NAMALWA (cell line): ENCODE measurements at places on chromosomes 4 and X.

DNA sequence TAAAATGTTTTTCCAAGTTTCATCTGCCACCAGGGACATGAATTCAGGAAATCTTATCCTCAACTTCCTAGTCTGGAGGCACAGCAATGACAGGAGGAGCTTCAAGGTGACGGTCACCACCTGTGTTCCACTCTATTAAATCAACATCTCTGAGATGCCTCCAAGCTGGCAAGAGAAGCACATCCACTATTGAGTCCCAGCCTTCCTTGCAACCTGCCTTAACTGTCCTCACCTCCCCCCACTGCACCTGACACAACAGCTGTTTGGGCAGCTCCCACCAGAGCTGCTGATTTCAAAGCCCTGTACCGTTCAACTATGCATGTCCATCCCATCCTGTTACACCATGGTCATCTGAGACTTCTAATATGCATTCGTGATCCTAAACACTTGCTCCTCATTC lies 123.4 kb downstream of the COL25A1 start:
- no peak for DNase-seq

- DNase-seq: no peak
These were observed 41.4 kb downstream of the FAM114A1 start for GRCh38 chr4:38909015-38909414.

- DNase-seq: no peak
These were observed 19.2 kb downstream of the NALF2 start for GRCh38 chrX:69523314-69523713.

- DNase-seq: no peak
These were observed 5.7 kb upstream of the AMELX start for GRCh38 chrX:11287505-11287904.

DNA sequence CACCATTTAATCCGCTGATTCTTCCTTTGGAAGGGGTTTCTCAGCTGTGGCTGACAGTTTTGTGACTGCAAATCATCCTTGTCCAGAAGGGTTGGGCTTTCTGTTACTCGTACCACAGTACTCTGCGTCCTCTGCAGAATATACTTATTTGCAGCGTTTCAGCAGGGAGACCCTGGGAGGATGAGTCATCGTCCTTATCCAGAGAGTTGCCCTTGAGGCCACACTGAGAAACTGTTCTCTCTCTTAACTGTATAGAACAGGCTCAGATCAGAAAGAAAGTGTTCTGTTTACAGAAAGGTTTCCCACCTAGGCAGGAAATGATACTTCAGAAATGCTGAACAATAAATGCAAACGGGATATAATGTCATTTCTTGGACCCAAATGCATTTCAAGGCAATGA lies 47.8 kb upstream of the DDX53 start:
- no peak for DNase-seq

DNA sequence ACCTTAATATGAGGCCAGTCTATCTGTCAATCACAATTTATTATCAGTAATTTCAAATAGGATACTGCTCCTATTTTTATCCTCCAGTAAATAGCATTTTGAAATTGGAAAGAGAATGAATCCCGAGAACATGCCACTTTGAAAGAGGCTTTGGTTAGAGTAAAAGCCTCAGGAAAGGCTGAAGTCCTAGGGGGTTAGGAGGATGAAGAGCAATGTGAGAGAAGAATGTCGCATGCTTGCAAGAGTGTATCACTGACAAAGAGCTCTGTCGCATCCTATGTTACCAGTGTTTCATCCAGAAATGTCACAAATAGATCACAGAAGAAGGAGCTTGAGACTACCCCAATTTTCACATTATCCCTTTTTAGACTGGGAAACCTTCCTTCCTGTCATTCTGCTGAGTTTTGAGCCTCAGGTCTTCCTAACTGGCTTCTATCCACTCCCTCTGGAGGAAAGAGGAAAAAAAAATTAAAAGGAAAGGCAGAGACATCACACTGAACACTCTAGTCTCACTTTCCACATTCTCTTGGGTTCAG lies 39.8 kb downstream of the GPM6A start:
- no peak for DNase-seq

DNA sequence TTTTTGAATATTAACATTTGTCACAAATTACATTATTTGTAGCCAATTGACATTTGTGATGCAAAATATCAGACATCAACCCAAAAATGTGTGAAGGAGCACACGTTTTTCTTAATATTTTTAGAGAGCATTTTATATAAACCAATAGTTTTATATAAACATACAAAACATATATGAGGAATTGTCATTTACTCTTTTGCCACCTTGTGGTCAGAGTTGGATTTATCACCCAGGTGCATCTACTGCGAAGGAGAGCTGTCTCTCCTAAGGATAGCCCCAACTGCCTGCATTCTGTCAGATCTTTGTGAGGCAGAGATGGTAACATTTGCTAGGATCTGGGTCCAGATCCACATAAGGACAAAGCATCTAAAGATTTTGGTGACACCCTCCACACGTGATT lies 2.5 kb upstream of the USP27X start:
- peak; percentile 65 for DNase-seq
